HL-60 (cell line): ENCODE measurements at places on chromosomes 5 and 9.

DNA sequence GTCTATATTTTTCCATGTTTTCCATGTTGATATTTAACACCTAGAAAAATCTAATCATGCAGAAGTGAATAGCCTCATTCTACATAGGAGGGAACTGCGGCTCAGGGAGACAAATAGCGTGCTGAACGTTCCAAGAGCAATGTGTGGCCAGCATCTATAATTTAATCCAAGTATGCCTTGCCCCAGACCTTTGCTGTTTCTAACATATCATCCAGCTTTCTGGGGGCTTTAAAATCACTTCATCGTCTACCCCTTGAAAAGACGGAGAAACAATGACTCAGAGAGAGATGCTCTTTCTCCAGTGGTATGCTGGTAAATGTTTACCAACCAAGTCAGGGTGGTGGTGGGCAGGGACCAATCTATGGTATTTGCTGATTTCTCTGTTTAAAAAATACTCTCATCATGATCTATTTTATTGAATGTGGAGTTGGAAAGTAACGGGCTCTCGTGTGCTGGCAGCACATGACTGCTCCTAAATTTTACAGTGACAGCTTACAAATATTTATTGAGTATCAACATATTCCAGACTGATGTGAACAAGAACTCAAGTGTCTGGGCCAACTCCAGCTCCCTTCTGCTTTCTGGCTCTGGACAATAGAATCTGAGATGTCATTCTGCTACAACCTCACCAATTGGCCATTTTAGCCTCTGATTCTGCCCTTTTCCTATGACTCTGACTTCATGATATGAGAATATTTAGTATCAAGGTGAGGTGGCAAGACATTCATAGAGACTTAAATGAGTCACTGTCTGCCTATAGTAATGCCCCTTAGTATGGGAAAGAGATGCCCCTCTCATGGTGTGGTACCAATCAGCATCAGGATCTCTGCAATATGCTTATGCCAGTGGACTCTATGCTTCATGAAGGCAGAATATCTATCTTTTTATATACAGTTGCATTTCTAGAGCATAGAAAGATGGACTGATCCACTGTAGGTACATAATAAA lies 407.4 kb upstream of the TNC start:
- DNase-seq = no peak

DNA sequence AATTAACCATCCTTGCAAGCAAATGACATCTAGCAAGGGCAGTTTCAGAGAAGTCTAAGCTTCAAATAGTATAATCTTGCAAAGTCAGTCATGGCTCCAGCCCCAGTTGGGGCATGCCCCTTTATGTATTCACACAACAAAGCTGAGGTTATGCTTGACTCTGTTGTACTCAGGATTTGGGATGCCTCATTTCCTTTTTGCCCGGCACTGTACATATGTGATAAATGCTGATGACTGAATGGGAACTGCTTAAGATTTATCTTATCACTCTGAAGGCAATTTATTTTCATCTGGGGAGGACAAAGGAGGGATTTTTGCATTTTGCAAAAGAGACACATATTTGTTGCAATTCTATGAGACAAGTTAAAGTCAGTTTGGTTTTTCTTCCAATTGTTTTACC lies 219.2 kb downstream of the TRPM3 start:
- no peak for DNase-seq

DNA sequence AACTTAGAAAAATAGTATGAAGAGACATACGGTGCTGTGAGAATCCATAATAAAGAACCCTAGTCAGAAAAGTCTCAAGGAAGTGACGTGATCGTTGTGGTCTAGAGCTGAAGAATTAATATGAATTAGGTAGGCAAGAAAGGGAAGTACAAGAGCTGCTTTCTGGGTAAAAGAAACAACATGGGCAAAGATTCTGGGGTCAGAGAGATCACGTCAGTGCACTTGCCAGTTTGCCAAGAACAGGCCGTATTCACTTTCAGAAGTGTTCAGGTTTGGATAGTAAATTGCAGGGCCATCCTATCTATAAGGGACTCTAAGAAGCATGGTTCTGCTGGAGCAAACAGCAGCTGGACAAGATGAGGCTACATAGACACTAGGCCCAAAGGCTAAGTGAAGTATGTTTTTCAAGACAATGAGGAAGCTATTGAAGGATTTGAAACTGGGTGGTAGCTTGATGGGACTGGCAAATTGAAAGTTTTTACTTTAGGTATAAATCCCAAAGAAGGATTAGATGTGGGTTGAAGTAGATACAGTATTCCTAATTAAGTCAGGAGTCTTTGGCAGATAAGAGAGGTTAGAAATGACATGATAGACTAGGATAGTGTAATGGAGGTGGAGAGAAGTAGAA lies 4.8 kb upstream of the CHD1 start:
- DNase-seq = peak; percentile 47

- DNase-seq = no peak
Observed at GRCh38 chr5:20331826-20332225, 343.8 kb upstream of the CDH18 start.

DNA sequence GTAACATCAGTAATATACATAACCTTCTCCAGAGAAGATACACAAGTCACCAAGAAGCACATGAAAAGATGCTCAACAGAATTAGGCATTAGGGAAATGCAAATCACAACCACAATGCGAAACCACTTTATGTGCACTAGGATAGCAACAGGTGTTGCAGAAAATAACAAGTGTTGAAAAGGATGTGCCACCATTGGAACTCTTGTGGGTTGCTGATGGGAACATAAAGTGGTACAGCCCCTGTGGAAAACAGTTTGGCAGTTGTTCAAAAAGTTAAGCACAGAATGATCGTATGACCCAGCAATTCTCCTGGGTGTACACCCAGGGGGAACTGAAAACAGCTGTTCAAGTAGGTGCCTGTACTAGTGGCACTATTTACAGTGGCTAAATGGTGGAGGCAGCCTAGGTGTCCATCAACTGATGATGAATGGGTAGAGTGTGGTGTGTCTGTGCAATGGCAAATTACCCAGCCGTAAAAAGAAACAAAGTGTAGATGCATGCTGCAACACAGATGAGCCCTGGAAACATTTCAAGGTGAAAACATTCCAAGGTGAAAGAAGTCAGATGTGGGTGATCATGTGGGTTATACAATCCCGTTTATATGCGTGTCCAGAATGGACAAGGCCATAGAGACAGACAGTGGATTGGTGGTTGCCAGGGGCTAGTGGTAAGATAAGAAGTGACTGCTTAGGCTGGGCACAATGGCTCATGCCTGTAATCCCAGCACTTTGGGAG lies 27.2 kb downstream of the CCDC69 start:
- DNase-seq = no peak

DNA sequence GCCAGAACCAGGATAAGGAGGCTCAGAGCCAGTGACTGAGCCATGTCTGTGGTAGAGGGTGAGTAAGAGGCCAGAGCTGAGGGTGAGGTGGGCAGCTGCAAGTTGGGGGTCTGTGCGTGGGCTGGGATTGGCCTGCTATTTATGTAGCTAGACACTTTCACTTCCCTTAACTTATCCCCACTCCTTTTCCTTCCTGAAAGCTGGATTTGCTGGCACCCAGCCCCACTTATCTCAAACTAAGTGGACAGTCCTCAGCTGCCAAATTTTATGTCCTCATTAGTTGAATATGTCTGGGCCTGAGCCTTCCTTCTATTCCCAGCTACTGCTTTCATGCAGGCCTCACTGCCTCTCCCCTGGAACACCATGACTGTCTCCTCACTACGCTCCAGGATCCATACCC lies at the start of gene CCL21:
Gene CCL21 (minus strand): TSS at position 114 of the 400 bp plus-strand sequence. CDS start 70 bp downstream, at position 44.
- DNase-seq = no peak

DNA sequence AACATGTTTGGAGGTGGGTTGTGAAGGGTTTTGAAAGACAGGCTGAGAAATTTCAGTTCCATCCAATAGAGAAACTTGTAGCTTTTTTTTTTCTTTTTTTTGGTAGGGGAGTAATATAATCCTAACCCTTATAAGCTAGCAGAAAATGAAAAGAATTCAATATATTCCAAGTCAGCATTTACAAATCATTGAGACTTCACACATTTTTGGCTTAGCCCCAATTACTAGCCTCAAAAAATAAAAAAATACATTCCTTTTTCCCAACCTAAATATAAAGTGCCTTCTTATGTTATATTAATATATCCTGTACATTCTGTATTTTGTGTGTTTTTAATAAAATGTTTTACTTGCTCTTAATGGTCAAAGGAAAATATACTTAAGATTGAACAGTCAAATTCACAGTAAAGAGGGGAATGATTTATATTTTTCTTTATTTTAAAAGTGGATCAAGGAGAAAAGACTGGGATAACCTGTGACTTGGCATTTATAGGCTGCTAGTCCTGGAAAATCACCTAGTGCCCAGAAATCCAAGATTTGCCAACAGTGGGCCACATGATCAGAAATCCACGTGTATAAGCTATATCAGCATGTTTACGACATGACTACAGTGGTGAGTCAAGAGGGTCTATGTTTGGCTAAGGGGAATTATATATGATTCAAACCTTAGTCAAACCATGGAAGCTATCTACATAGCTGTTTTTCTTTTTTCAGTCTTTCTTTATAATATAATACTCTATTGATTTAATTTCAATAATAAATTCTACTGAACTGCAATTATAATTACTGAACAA lies 14.5 kb downstream of the HACD4 start:
- DNase-seq = no peak

GRCh38 chr9:5052838-5053237 lies 67.8 kb downstream of the JAK2 start:
- no peak for DNase-seq

- DNase-seq = peak; percentile 32
Observed at GRCh38 chr9:86242071-86242470, 17.4 kb downstream of the C9orf153 start.

- no peak for DNase-seq
Observed at GRCh38 chr9:80382211-80382891, 810.6 kb downstream of the TLE4 start.

DNA sequence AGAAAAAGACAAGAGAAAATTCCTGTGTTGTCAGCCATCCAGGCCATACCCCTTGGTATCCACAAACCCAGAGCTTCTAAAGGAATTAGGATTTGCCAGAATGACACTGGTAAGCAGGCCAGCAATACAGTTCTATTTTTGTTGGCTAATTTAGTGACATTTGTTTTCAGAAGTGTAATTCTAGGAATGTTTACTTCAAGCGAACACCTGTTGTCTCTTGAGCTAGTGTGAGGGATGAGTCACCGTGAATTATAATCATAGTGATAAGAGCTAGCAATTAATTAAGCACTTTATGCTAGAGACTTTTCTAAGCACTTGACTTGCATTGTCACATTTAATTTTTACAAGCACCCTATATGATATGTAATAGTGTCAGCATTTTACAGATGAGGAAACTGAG lies 99.2 kb downstream of the PRKACG start:
- DNase-seq = no peak

GRCh38 chr9:112387115-112387514 lies 7.2 kb downstream of the HSDL2 start:
- no peak for DNase-seq

- no peak for DNase-seq
Observed at GRCh38 chr9:124280176-124280691, 22.5 kb downstream of the NEK6 start.

GRCh38 chr9:114914139-114914538 lies 16.3 kb downstream of the TNFSF8 start:
- DNase-seq = no peak

GRCh38 chr5:80284720-80285119 lies 28.9 kb upstream of the SERINC5 start:
- DNase-seq = no peak

DNA sequence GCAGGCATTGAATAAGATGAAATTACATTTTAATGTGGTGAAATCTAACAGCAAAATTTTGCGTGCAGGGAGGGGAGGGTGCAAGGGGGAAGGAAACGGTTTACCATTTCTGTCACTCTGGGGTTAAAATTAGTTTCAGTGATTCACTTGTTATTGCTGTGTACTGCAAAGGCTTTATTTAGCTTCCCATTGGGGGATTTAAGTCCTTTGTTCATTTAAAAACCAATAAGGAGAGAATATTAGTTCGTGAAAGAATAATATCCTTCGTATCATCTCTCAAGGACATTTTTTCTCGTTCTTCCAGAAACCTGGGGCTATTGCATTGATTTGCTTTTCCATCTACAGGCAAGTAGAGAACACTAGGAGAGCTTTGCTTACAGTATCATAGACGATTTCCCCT lies 667.8 kb upstream of the RGMB start:
- DNase-seq = no peak

GRCh38 chr9:131517761-131518190 lies 13.3 kb downstream of the UCK1 start:
- DNase-seq = no peak

- DNase-seq = no peak
Observed at GRCh38 chr9:134706522-134706921, 64.9 kb downstream of the COL5A1 start.

GRCh38 chr9:35842020-35842745 lies 13.2 kb downstream of the TMEM8B start:
- DNase-seq = no peak

GRCh38 chr9:132319421-132320110 lies 35.2 kb downstream of the SETX start:
- no peak for DNase-seq

DNA sequence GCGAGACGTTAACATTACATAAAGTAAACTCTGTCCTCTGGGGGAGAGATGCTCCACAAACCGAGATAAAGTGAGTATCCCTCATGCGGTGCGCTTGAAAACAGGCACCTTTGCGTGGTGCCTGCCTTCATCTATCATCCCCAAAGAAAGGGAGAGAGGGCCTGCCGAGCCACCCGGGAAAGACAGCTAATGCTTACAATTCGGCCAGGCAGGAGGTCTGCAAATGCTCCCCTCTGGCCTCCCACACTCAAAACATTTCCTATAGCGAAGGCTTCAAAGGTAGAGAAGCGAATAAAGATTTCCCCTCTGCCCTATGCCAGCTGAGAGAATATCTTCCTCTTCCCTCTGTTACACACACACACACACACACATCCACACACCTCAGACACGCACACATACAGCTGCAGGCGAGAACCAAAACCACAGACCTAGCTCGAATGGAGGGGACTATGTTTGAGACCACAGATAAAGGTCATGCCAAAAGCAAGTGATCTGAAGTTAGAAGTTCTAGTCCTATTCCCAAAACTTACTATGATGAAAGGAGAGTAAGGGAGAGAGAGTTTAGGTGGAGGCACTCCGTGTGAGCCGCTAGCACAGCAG lies 132.8 kb downstream of the CRB2 start:
- DNase-seq = no peak

GRCh38 chr5:13648822-13649221 lies 295.7 kb downstream of the DNAH5 start:
- DNase-seq = no peak

DNA sequence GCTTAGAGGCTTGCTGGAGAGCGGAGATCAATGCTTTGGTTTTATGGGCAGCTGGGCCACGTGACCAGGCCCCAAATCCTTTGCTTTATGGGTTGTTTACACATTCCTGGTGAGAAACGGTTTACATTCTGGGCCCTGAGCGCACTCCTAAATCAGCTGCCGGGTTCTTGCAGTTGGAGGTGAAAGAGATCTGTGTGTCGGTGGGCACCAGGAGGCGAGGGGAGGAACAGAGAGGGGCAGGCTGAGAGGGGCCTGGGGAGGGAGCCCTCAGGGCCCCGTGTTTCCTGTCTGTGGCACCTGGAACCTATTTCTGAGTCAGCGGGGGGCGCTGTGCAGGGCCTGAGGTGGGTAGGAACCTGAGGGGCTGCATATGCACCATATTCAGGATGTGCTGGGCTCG lies 63.5 kb upstream of the HAND1 start:
- DNase-seq = no peak

- no peak for DNase-seq
Observed at GRCh38 chr5:83331842-83332241, 139.7 kb upstream of the VCAN start.

GRCh38 chr9:72656021-72656420 lies 134.6 kb downstream of the TMC1 start:
- DNase-seq = no peak
